ENCODE measurements at places on chromosomes 4 and X.

DNA sequence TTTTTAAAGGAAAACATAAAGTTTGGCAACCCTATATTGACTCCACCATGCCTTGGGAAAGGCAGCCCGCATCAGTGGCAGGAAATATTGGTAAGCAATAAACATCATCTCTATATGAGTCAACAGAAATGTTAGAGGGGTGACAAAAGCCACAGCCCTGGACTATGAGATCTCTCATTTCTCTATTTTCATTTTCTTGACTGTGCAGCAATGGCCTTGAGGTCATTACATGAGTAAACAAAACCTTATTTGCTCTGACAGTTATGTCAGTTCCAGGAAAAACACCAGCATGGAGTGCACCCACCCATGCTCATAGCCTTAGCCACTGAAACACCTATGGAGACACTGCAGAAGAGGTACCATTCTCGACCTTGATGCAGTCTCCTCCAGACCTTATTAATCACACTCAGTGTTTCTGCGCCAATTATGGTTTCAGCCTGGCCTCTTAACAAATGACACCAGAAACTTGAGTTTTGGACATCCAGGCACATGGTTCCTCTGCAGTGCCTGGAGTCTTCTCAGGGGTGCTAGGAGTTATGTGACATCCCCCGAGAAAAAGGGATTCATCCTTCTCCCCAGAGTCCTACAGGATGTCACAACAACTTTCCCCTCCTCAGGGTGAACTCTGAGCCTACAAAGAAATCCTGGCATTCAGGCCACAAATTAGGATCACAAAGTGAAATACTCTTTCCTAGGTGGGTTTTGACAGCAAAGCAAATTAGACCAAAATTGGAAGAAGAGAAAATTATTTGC is 16.0 kb upstream of the HPGD start:
- DNase-seq = no peak

- no peak for DNase-seq
These were observed at the start of gene ARMCX1 for GRCh38 chrX:101550362-101550750. Gene ARMCX1, plus strand, starts transcription at chrX:101550547. Its CDS starts 2,384 bp downstream, at chrX:101552931.

DNA sequence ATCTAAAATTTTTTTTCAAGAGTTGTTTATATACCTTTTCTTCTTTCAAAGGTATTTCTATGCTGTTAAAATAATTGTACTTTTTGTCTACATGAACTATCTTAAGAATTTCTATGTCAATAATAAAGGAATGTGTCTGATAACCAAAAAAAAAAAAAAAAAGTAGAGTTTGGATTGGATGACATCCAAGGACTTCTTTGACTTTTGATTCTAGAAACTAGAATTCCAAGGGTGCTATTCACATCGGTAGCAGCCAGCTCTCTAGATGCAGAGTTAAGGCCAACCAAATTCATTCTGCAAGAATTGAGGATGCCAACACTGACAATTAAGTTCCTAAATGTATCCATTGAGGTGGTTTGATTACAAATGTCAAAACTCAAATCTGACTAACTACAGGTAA is 42.0 kb upstream of the PRKG2 start:
- no peak for DNase-seq

- DNase-seq = no peak
These were observed 29.2 kb downstream of the LETM1 start for GRCh38 chr4:1826531-1827350.

DNA sequence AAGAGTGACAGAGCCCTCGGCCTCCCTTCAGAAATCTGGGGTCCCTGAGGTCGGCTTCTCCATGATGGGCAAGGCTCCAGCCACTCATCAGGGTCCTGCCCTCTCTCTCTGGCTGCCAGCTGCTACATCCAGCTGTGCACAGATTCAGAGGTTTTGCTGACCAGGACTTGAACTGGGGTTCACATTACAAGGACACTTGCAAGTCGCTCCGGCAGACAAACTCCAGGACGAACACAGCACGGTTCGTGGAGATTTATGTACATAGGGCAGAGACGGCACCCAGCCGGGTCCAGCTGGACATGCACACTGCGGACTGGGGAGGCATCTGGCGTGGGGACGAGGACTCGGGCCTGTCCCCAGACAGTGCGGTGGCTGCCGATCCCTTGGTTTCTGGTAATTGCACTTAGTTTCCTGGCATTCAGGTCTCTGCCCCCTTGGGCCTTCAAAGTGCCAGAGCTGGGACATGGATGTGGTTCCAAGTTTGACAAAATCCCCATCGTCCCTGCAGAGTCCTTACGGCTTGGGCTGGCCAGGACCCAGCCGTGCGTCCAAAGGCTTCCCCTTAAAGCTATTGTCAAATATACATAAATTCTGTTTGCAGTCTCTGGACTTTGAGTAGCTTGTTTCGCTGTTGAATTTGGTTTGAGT is 6.2 kb upstream of the C4orf50 start:
- no peak for DNase-seq

- no peak for DNase-seq
These were observed 6.9 kb downstream of the MAGEA11 start for GRCh38 chrX:149718757-149719156.

DNA sequence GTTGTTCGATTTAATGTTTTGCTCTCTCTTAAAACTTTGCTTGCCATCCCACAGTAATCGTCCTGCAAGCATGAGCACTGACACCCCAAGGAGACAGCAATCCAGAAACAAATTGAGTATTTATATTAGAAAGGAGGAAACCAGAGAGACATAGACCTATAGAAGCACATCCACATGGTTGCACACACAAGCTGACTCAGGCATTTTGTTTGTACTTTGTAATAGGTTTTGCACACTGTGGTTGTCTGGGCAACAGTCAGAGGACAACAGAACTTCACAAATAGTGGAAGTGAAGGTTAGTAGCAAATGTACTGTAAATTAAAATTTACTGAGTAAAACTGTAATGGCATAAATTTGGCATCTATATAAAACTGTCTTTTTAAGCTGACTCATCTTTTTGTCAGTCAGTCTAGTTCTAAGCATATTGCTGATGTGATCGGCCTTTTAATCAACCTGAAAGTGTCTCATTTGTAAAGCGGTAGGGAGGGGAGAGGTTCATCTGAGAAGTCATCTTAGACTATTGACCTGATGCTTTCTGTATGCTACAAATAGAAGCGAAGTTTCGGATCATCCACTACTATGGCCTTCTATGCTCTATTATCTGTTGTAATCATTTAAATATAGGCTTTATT is 1624.7 kb downstream of the ARAP2 start:
- DNase-seq = no peak

DNA sequence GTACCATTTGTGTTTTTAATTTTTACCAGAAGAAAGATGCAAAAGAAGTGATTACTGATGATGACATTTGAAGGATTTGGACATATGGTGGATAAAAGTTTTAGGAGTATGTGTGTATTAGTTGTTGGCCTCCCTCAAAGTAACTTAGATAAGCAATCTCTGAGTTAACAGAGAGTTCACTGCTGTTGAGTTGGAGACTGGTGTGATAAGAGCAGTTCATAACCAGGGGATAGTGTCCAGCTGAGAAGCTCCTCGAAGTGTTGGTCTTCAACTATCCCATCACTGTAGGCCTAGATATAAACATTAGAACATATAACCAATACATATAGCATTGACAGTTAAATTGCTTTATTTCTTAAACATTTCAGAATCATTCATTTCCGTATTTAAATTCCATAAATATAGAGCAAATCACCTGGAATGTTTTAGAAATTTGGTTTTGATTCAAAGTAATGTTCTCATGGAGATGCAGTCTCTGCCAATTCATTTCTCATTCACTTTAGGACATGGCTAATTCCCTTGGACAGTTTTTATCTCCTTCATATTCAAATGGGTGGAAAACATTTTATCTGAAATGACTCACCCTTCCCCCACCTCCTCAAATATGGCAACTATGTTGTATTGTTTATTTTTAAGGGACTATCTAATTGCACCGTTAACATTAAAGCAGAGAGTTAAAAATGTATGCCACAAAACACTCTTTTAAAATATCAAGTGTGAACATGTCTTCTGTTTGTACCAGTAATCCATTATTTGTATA is 136.8 kb upstream of the SLC4A4 start:
- no peak for DNase-seq

DNA sequence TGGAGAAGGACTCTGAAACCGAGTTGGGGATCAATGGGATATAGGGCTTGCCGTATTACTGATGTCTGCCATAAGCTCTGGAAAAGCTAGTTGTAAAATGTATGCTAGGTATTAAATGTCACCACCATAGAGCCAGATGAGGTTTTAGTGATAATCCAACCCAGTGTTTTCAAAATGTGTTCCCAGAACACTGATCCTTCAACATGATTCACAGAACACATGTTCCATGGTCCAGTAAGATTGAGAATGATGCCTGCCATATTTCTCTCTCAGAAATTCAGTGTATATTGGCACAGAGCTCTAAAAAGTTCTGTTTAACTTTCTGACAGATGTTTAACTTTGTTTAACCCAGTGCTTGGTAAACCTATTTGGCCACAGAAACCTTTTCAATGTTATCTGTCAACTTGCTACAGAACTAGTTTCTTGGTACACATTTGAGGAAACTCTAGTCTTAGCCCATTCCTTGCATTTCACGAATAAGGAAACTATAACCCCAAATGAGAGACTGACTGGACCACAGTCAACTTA is 160.2 kb downstream of the PALLD start:
- DNase-seq = no peak
